Bladder microvascular endothelial cell (primary cell): ENCODE measurements at places on chromosomes 4 and X. TPM values are rescaled to one million over a fixed set of nuclear protein-coding genes. Genes with fewer than 3 reads are reported as not detected.

ZAR1 gene
- not detected in 2 replicates for total RNA-seq

FOXP3 gene
- total RNA-seq: not detected in 2 replicates

PROM1 gene
- total RNA-seq: under 0.01 and 0.13 TPM in 2 replicates

ADAMTS3 gene
- 0.65 and 2.7 TPM in 2 replicates for total RNA-seq

DIPK2B gene
- total RNA-seq: 64.9 and 118 TPM in 2 replicates

FAM193A gene
- total RNA-seq: 7.3 and 18.8 TPM in 2 replicates

TMEM131L gene
- total RNA-seq: 6.3 and 24.4 TPM in 2 replicates

DMP1 gene
- total RNA-seq: not detected in 2 replicates

EGFL6 gene
- total RNA-seq: not detected in 2 replicates
